ENCODE measurements at places on chromosomes 6 and 20.

DNA sequence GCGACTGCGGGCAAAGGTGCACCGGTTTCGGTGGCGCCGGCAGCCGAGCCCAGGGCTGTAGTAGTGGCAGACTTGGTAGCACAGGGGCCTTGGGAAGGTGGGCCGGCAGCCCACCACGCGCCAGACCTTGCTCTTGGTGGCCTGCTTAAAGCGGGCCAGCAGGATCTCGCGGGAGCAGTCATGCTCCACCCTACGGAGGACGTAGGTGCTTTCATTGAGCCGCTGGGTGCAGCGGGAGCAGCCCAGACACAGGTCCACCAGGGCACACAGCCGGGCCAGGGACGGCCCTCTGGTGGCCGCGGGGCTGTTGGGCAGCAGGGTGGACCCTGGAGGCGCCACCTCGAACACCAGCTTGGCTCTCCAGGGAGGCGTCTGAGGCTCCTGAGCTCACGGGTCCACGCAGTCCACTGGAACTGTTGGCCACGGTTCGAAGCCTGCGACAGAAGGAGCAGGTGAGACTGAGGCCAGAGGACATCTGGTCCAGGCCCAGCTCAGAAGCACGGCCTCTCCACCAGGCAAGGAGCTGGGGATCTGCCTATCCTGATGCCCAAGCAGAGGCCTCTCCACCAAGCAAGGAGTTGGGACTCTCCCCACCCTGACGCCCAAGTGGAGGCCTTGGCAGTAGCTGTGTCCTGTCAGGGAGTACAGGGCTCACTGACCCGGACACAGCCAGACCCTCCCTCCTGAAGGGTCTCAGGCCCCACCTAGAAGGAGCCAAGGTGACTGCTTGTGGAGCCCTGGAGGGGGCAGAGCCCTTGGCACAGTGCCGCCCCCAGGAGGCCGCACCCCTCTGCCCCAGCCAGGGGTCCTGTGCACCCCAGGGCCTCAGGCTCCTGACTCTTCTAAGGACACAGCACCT lies 1.0 kb downstream of the HELZ2 start:
- DNase-seq: no peak

- no peak for DNase-seq
Observed at GRCh38 chr6:34229877-34230276, 6.8 kb upstream of the HMGA1 start.

DNA sequence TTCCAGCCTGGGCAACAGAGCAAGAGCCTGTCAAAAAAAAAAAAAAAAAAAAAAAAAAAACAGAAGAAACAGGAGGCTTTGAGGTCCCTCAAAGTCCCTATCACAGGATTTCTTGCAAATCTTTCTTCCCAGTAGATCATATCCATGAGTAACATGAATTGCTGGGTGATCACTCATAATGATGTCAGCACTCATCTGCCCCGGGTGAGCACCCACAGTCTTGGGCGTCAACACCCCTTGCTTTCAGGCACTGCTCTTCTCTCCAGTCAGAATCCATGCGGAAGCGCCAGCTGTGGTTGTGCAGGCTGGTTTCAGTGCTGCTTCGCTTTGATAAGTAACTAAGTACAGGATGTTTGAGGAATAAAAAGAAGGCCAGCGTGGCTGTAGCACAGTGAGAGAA lies 40.2 kb upstream of the INSM1 start:
- no peak for DNase-seq

- no peak for DNase-seq
Observed at GRCh38 chr20:750801-751200, 17.5 kb downstream of the SLC52A3 start.

- DNase-seq: no peak
Observed at GRCh38 chr6:36657942-36658544, 20.5 kb upstream of the CDKN1A start.

GRCh38 chr20:21398109-21399004 lies 1.0 kb upstream of the NKX2-4 start:
- no peak for DNase-seq

- no peak for DNase-seq
Observed at GRCh38 chr6:158011478-158011920, 29.8 kb downstream of the SYNJ2 start.

- peak; percentile 22 for DNase-seq
Observed at GRCh38 chr6:131861381-131861780, 53.6 kb downstream of the ENPP1 start.

GRCh38 chr6:86118271-86118670 lies 475.6 kb upstream of the SYNCRIP start:
- DNase-seq: peak; percentile 94

- DNase-seq: no peak
Observed at GRCh38 chr20:46634528-46634927, 16.7 kb downstream of the SLC13A3 start.

DNA sequence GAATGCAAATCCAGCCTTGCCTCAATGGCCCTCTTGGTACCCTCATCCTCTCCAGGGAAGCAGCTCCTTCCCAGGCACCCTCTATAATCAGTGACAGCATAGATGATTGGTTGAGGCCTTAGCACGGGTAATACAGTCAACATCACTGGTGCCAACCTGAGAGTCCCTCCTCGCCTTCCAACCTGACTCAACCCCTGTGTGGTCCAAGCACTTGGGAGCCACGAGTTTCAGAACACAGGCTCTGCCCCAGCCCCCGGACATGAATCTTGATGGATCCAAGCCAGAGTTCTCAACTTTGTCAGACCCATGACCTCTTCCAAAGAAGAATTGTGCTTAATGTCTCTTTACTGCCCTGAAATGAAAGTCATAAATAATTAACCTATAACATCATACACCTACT lies 213.9 kb downstream of the PREX1 start:
- DNase-seq: no peak

DNA sequence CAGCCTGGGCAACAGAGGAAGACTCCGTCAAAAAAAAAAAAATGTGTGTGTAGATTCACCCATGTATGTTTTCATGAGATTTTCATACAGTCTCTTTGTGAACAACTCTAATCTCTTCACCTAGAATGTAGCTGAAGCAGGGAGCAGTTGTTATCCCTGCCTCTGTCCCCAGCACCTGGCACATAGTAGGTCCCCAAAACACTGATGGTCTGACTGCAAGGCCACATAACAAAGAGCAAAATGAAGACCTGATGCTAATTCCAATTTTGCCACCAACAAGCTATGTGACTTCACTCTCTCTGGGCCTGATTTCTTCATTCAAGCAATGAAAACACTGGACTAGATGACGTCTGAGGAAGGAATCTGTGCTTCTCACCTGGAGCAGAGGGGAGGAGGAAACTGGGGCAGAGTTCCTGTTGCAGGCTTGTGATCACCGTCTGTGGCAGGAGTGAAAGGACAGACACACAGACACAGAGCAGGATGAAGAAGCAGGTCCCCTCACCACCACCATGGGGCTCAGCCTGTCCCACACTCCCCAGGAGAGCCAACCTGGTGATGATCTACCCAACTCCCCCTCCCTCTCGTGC lies 4.6 kb downstream of the SLC44A4 start:
- DNase-seq: no peak

- DNase-seq: no peak
Observed at GRCh38 chr6:150352321-150353296, 16.2 kb upstream of the IYD start.

- no peak for DNase-seq
Observed at GRCh38 chr20:25527949-25528348, 57.4 kb downstream of the NINL start.

DNA sequence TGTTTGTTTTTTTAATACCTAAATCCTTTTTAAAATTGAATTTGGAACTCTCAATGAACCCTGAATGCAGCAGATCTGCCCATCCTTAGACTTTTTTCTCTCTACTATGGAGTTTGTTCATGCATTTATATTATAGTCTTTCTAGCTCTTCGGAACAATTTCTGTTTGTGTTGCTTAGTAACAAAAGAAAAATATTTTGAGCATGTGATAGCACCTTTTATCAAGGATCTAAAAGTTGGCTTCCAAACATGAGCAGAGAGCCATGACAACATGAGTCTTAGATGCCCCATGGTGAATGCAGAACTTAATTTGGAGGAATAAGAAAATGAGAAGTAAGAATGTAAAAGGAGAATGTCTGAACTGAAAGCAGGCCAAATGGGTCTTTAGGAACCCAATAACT lies 133.7 kb downstream of the EDN1 start:
- no peak for DNase-seq

GRCh38 chr6:25137916-25138232 lies 141.3 kb upstream of the CARMIL1 start:
- DNase-seq: no peak

- no peak for DNase-seq
Observed at GRCh38 chr20:54606380-54606779, 131.0 kb downstream of the DOK5 start.

DNA sequence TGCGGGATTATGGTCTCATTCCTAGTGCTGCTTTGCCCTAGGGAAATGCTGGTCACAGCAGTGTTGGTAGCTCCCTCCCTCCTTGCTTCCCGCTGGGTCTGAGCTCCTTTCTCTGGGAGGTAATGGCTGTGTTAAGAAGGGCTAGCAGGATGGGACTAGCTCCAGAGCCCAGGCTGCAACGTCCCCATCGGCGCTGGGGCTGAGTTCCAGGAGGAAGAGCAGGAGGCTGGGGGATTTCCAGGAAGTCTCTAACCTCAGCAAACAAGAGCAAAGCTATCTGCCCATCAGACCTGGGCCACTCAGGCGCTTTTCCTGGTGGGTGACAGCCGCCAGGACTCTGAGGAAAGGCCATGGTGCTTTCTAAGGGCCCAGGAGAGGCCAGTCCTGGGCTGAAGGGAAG lies 174.2 kb downstream of the DLL1 start:
- no peak for DNase-seq

DNA sequence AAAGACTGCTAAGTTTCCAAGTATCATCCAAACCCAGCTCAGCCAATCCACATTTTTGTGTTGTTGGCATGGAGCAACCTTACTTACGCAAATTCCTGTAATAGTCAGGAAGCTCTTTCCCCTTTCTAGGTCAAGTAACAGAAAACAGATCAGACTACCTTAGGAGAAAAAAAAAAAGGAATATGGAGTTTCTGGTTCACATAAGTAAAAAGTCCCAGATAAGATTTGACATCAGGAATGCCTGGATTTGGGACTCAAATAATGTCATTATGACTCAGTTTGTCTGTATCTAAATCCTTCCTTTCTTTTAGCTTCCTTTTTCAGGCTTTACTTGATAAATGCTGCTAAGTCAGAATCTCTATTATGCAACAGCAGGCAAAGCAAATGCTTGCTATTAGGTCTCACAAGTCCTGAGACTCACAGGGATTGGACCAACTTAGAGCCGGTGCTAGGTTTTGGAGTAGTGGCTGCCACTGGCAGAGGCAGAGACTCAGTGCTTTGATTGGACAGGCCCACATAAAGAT lies 44.5 kb downstream of the NCOA7 start:
- DNase-seq: no peak

DNA sequence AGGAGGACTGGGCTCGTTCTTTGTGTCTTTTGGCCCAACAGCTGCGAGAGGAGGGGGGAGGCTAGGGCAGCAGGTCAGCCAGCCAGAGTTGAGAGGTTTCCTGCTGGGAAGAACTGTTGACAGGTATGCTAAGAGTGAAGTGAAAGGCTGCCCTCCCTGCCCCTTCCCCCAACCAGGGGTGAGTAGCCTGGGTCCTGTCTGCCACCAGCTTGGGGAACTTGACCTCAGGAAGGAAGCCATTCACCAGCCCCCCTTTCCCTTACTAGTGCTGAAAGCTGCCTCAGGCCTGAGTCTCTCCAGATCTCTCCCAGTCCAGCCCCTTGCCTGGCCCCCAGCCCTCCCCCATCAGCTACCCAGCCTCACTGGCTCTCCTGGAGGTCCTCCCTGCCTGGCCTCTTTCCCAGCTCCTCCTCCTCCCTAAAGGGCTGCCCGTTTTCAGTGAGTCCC lies 20.7 kb upstream of the ZNF76 start:
- DNase-seq: no peak
